ENCODE measurements at places on chromosomes 12 and 14.

- no peak for DNase-seq
These were observed 8.4 kb downstream of the TSPAN9 start for GRCh38 chr12:3085341-3086139.

DNA sequence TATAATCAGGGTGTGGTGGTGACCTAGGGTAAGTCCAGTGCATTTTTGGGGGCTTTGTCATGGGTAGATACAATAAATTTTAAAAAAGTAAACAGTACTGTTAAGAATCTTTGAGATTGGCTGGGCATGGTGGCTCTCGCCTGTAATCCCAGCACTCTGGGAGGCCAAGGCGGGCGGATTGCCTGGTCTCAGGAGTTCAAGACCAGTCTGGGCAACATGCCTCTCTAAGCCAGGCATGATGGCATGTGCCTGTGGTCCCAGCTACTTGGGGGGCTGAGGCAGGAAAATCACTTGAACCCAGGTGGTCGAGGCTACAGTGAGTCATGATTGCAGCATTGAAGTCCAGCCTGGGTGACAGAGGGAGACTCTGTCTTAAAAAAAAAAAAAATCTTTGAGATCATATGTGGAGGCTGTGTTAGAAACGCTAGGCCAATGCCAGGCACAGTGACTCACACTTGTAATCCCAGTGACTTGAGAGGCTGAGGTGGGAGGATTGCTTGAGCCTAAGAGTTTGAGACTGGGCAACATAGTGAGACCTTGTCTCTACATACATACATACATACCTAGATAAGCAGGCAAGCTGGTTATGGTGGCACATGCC, 67.7 kb downstream of the PRKCH start:
- DNase-seq: no peak

GRCh38 chr12:2290091-2290490, 237.3 kb downstream of the CACNA1C start:
- DNase-seq: no peak

- DNase-seq: no peak
These were observed 728.9 kb upstream of the TBX3 start for GRCh38 chr12:115412831-115413230.

GRCh38 chr12:79326222-79326621, 364.5 kb downstream of the PAWR start:
- no peak for DNase-seq

DNA sequence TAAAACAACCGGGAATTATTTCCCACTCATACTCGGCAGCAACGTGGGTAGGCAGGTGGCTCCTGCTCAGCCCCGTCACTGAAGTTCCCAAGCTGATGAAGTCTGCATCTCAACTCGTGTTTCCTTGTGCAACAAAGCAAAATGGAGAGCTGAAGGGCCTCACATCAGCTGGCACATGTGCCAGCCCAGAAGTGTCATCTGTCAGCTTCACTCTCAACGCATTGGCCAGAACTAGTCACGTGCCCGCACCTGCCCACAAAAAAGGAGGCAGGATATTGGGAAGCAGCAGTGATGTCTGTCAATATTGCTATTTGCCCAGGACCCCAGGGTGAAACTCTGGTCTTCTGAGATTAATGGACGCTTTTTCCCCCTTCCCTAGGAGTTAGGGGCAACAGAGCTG, 344.0 kb downstream of the BCL11B start:
- DNase-seq: no peak

- no peak for DNase-seq
These were observed 557 bp downstream of the COPS7A start for GRCh38 chr12:6724409-6724797.

DNA sequence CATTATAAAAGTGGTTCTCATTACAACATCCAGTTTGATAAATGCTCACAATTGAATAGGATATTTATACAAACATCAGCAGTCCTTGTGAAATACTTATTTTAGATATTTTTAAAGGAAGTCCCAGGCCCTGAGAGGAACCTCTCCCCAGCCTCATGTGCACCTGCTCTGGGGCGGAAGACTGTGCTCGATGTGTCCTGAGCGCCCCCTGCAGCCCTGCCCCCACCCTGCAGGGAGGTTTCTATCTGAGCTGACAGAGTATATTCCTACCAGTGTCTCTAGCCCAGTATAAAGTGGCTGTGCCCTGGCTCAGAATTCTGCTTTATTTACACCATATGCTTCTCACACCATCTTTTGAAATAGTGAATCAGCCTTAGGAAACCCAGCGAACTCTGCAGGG, 1349.1 kb downstream of the TMEM121 start:
- no peak for DNase-seq

GRCh38 chr12:71431991-71432390, 7.6 kb upstream of the LGR5 start:
- DNase-seq: no peak

GRCh38 chr12:67043771-67044170, 225.4 kb upstream of the CAND1 start:
- no peak for DNase-seq

DNA sequence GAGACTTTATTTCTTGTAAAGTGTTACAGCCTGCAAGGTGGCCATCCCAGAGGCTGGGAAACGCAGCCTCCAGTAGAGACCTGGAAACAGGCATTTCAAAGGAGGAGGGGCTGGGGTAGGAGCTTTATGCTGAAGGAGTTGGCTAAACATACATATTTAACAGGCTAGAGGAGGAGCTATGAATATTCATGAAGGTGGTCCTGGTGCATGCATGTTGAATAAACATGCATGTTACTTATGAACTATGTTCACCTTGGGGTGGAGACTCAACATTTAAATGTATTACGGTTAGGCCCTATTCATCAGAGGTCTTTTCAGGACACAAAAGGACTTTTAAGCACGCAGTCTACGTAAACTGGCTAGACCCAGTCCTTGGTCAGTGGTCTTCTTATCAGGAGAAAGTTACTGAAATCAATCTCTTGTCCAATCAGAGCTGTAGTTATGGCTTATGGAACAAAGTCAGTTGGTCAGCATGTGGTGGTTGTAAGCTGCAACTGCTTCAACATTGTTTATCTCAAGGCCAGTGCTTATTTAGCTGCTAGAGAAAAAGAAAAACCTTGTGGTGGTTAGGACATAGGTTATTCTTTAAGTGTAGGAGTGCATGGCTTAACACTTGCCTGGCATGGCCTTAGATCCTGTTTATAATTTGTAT, 11.4 kb upstream of the ARF6 start:
- no peak for DNase-seq

- no peak for DNase-seq
These were observed 62.4 kb downstream of the SLC6A12 start for GRCh38 chr12:151579-151978.

DNA sequence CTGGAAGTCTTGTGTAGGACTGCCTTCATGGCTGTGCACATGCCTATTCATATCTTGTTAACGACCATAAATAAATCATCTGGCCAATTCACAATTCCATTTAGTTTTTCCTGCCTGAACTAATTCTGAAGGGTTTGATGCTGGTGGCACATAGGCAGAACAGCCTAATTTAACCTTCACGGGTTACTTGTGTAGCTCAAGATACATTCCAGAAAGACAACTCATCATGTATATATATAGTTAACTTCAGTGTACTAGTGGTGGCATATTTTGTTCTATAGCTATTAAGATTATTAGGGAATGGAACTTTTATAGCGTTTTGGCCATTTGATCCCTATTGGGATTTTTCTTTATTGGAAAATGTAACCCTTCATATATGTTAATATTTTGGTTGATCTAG, 31.4 kb downstream of the CFAP54 start:
- DNase-seq: no peak

DNA sequence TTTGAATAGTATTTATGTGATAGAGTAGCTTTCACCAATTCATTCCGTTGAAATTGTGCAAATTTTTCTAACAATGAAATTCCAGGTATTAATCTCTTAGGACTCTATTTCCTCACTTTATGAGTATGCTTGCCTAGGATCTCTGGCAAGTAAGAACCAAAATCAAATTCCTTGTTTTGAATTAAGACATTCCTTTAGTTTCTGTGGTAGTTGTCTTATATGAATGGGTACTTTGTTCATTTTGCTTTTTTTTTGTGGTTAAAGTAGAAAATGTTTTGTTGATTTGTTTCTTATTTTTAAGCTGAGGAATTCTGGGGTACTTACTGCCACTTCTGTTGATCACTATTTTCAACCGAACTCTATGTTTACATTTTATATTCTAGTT, 59.8 kb downstream of the KITLG start:
- no peak for DNase-seq

DNA sequence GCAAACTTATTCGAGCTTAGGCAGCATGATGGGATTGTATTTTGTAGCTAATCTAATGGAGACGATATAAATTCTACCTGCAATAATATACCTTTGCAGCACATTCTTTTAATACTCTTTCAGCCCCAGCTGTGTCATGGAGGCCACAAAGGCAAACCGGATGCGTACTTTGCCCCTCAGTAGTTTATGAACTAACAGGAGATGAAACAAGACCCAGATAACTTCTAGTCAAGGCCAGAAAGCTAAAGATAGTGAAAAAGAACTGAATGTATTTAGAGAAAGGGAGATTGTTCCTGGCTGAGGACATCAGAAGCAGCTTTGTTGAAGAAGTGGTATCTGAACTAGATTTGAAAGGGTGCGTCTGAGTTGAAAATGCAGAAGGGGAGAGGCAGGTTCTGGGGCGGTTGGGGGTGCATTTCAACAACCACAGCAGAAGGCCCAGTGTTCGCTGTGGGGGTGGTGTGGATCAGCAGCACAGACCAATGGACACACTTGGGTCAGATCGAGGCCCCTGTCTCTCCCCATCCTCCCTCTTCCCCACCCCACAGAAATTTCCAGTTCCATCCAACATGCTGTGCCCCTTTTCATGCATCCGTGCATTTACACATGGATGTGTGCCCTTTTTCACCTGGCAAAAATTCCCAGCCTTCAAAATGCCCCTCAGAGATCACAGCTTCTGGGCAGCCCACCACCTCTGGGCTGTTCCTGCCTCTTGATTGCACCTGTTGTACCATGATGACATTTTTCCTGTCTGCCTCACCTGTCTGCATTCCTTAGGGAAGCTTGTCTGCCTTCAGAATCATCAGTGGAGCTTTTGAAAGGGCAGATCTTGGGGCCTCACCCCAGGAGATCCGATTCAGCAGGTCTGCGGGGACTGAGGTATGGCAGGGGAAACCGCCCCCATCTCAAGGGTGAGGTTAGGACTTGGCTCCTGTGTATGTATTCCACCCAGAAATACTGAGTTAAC, 2.2 kb downstream of the ZNF839 start:
- DNase-seq: no peak

GRCh38 chr14:80978403-80978802, 23.0 kb downstream of the TSHR start:
- DNase-seq: no peak

- no peak for DNase-seq
These were observed 3.9 kb downstream of the DLK1 start for GRCh38 chr14:100730581-100730980.

DNA sequence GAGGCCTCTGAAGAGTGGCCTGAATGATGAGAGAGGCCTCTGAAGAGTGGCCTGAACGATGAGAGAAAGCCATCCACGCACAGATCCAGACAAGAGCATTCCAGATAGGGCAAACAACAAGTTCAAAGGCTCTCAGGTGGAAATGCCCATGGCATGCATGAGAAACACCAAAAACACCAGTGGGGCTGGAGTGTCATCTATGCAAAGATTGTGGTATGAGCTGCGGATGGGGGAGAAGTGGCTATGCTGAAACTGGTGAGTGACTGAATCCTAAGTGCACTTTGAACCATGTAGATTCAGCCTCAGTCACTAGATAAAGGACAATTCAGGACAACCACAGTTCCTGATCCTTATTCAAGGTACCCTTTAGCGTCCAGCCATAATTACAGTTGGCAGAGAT, 79.4 kb upstream of the GZMB start:
- DNase-seq: no peak

DNA sequence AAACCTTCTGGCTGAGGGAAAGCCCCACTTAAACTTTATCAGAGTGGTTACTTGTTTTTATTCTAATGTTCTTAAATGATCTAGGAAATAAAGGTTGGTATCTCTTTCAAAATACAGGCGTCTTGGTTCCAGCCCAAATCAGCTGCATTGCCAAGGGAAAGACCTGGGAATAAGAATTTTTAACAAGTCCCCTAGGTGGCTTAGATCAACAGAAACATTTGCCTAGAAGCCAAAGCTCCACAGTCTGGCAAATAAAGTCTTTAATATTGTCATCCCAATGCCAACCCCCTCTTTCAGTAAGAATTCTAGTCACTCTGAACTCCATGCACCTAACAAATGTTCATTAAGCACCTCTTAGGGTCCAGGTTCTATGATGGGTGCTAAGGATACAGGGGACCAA, 66.8 kb downstream of the ARL6IP4 start:
- DNase-seq: no peak

GRCh38 chr14:89635615-89636014, 218.6 kb upstream of the FOXN3 start:
- DNase-seq: no peak

GRCh38 chr14:52336241-52336640, 22.1 kb downstream of the PTGER2 start:
- no peak for DNase-seq

DNA sequence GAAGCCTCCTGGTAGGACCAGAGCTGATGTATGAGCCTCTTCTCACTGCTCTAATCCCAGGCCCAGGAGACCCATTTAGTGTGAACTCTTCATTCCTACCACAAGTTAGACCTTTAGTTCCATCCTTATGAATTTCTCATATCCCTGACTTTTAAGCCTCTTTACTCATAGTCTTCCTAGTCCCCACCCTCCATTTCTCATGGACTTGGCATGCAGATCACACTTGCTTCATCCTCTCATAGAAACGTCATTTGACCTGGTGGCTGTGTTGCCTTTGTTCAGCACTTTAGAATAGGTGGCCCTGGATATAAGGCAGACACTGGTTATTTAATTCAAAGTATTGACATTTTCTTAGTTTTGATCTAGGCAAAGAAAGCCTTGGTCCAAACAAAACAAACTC, 99.5 kb downstream of the SLC16A7 start:
- no peak for DNase-seq

DNA sequence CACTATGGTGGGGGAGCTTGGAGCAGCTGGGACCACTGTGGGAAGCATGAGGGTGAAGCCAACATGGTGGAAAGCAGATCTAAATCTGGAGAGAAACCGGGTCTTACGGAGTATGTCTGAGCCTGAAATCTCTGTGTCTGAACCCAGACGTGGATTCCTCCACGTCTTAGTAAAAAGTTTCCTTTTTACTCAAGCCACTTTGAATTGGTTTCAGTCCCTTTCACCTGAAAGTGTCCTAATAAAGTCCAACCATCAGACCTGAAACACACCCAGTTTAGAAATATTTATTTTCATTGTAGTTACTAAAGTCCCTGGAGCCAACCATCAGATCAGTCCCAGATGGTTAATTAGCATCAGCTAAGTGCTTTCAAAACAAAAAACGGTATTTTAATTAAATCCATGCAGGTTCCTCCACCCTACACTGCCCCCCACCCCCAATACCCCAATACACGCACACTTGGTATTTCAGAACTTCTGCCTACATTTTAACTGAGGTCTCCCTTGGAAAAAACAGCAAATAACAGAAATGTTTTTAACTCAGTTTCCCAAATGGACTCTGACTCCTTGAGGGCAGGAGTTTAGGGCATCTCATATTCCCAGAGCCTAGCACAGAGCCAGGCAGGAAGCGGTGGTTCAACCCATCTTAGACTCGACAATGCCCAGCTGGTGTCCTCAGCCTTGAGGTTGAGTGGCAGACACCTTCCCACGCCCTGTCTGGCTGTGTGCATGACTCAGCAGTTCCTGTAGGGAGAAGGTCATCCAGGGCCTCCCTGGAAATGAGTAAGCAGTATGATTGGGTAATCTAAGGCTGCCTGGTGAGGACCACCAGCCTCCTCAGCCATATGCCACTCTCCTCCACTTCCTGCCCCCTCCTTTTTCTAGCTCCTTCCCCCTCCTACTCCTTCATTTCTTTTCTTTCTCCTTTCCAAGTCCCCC, 175.8 kb downstream of the TTC8 start:
- DNase-seq: peak; percentile 21
